Ureter (tissue), 1 donor: ENCODE measurements at places on chromosomes 4 and X. TPM values are rescaled to one million over a fixed set of nuclear protein-coding genes. Genes with fewer than 3 reads are reported as not detected.

DNA sequence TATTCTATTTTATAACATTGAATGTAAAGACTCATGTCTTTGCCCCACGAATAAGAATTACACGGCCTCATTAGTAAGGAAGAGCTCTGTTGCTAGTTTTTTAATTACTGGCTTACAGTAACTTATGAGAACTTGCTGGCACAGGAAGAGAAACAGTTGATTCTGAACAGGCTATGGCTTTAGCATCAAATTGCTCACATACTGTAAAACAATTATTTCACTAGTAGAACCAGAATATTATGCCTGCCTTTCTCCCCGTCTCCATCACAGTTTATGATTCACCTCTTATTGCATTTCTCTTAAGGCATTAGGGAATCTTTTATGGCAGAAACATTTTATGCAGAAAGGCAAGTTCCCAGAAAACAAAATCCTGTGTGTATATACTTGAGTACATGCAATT, 126.1 kb downstream of the SPRY1 start:
- no peak for DNase-seq

- DNase-seq: no peak
These were observed 6.4 kb upstream of the UBA1 start for GRCh38 chrX:47187106-47187677.

DNA sequence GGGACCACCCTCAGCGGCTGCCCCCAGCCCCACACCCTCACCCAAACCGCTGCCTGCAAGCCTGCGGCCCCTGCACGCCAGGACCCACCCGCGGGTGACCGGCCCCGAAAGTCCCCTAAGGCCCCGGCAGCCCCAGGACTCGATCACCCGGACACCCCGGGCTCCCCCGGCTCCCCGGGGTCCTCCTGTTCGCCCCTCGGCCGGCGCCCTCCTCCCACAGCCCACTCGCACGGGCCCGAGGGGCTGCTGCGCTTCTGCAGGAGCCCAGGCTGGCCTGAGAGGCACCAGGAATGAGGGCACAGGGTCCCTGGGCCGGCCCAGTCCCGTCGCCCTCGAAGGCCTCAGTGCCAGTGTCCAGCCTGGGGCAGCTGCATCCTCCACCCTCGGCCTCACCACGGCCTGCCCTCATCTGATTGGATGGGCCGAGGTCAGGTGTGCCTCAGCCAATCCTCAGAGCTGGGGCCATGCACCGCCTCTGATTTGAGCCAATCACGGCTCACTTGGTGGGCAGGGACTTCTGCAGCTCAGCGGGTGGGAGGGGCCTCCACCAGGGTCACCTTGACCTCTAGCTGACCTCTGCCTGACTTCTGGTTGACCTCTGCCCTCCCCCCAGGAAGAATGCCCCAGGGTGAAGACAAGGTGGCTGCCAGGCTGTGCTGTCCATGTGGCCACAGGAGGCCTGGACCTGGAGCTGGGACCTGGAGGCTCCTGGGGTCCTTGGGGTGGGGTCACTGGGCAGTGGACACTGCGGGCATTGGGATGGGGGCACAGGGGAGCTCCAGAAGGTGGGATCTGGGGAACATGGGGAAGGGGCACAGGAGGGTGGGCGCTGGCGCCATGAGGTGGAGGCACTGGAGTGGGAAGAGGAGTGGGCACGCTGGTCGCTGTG, 97.6 kb upstream of the NKX1-1 start:
- no peak for DNase-seq

- no peak for DNase-seq
These were observed 142.4 kb upstream of the CPXCR1 start for GRCh38 chrX:88604433-88605221.

Gene FGF5
- not detected for total RNA-seq

Gene STPG2
- 1.4 TPM for total RNA-seq
